ENCODE measurements at places on chromosomes 16 and 17.

GRCh38 chr16:30381291-30382041 lies 895 bp downstream of the SEPTIN1 start:
- peak; percentile 60 for DNase-seq

- DNase-seq = no peak
Measured at GRCh38 chr17:82947051-82947991, 107.5 kb upstream of the ZNF750 start.

GRCh38 chr16:88750854-88751253 lies 34.2 kb downstream of the PIEZO1 start:
- DNase-seq = no peak

DNA sequence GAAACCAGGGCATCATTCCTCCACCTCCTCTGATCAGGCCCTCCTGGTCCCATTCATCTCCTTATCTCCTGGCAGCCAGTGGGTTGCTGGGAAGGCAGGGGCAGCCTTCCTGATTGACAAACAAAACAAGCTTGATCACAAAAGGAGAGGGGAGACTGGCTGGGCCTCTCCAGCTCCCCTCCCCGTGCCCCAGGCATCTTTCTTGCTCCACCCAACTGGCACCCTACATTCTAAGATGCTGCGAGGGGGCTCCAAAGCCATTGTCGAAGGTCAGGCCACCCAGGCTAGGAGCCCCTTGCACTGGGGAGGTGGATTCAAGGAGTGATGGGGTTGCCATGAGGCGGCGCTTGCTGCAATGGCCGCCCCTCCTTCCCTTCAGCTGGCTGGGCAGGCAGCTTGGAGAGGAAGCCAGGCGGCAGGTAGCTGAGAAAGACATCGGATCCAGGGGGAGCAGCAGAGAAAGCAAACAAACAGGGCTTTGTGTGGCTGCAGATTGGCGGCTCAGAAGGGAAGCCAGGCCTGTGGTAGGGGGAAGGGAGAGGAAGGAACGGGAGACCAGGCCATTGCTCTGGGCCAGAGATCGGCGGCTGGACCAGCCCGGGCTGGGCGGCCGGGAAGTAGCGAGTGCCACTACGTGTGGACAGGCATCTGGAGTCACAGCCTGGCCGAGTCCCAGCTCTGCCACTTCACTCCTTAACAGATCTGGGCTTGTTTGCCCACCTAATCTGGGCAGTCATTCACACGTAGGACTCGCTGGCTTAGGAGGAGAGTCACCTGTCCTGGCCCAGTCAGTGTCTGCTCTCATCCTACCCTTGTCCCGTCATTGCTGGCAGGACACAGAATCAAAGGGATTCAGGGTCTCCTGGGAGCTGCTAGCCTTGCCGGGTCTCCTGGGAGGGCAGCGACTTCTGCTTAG lies 12.3 kb downstream of the RAI1 start:
- no peak for DNase-seq

DNA sequence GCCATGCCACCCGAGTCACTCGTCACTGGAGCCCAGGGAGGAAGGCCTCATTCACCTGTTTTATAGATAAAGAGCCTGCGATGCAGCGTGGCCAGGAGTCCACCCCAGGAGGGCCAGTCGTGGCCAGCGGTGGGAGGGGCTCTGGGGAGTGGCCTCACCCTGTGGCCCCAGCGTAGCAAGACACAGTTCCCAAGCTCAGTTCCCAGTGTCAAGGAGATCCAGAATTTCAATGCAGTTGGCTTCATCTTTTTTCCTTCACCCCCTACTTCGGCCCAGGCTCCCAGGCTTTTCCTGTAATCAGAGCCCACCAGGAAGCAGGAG lies 84.0 kb downstream of the ABR start:
- DNase-seq = no peak

DNA sequence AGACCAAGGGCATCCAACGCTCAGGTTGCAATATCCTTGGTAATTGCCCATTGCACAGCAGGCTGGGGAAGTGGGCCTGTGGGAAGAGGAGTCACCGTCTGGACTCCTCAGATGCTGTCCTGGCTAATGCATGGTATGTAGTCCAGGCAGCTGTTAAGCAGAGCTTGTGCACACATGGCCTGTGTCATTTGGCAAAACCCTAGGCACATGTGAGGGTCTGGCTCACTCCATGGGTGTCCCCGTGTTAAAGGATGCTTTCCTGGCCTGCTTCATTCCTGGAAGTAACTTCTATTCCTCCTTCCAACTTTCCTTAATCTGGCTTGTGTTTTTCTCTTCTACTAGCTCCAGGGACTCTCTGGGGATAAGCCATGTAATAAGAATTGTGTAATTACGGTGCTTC lies 378.0 kb upstream of the CA10 start:
- no peak for DNase-seq

- DNase-seq = no peak
Measured at GRCh38 chr17:73430848-73431247, 119.0 kb upstream of the CDC42EP4 start.

DNA sequence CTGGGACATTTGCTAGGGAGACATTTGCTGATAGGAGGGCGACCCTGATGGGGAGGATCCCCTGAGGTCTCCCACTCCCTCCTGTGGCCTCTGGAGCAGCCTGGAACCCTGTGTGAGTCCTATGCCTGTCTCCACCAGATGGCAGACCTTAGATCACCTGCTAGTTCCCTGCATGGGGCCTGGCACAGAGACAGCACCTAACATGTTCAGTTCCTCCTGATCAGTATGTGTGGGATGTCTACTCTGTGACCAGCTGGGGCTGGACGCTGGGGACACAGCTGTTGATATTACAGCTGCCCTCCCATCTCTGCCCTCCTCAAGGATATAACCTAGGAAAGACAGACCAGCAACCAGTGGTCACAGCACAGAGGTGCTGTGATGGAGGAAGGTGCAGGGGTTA lies 1.1 kb upstream of the ADCY7 start:
- DNase-seq = peak; percentile 40

- no peak for DNase-seq
Measured at GRCh38 chr17:35222452-35222851, 20.4 kb upstream of the SLFN5 start.

GRCh38 chr17:16428098-16428882 lies 12.9 kb downstream of the TRPV2 start:
- peak; percentile 69 for DNase-seq

- peak; percentile 37 for DNase-seq
Measured at GRCh38 chr17:410543-411401, 58.2 kb upstream of the RPH3AL start.

DNA sequence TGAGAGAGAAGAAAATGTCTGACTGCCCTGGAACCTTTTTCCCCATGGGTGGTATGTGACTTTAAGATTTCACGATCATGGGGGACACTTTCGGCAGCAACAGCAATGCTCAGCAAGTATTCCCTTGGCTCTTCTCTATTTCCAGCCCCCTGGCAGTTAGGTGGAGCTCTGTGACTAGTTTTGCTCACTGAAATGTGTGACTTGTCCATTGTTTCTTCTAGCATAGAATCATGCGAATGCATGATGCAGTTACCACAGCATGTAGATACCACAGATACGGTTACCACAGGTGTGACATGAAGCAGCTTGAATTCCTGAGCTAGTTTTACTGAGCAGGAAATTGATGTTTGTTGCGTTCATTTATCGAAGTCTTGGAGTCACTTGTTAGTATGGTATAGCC lies 1034.5 kb upstream of the EEF2KMT start:
- DNase-seq = no peak

- DNase-seq = peak; percentile 22
Measured at GRCh38 chr16:85613604-85614337, 649 bp downstream of the GSE1 start.

DNA sequence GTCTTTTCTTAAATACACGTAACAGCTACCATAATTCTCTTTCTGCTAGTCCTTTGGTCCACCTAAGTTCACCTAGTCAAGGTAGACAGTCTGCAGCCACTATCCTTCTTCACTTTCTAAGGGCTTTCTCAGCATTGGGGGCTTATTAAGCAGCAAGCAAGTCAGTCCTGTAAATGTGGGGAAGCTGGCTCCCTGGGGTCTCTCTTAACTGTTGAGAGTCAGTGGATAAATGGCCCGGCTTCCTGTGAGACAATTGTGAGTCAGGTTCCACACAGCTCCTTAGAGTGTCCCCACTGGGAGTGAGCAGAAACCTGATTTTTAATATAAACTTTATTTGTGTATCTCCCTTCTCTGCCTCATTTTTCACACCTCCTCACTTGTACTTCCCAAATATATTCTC lies 132.1 kb downstream of the CDH13 start:
- no peak for DNase-seq

- peak; percentile 84 for DNase-seq
Measured at GRCh38 chr17:48074322-48075081, 26.3 kb downstream of the NFE2L1 start.

DNA sequence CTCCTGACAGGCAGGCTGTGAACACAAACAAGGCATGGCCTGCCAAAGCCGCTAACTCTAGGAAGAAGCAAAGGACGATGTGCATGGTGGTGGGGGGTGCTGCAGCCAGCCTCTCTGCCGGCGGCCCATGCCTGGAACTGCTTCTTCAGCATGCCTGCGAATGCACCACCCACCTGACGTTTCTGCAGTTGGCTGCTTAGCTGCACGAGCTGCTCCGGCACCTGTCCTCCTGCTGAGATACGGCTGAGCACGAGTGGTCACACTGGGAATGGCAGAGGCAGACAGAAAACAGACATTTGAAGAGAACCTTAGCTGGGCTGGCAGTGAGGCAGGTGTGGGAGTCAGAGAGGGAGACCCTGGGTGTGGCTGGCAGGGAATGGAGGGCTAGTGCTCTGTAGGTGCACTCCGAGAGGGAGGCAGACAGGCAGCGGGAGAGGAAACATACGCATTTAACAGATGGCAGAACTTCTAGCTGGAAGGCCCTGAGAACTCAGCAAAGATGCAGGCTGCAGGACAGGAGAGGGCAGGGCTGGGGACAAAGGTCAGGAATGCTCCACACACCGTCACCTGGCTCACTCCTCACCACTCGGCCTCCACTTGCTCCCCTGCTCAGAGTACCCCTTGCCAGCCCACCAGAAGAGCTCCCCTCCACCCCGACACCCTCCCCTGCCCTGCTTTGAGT lies 5.2 kb downstream of the FLCN start:
- no peak for DNase-seq

- DNase-seq = no peak
Measured at GRCh38 chr17:65902831-65903522, 289.0 kb downstream of the CEP112 start.

DNA sequence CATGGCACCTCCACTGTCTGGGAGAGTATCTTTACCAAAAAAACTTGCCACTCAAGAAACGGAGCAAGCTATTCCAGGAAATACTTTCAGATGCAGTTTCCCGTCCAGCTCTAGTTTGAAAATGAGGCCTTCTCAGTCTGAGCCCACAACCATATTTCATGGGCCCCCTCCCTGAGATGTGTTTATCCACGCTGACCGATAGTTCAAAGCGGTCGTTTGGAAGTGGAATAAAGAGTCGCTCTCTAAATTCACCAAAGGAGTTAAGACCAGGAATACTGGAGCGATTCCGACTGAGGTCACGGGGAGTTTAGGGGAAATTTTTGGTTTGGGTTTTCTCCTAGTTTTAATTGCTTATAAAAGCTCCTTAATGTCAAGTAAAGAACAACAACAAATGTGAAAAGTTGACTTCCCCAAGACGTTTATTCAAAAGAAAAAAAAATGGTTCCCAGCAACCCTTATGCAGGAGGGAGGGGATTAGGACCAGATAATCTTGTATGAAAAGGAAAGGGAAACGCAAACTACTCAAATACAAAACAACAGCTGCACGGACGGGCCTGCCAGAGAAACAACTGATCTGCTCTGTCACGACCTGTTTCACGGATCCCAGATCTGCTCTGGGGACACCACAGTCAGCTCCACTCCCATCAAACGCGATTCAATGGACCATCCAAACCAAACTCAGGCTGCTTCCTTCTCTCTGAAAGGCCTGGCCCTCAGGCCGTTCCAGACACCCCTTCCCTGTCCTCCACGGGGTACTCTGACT lies 77.1 kb downstream of the MRM3 start:
- DNase-seq = no peak

GRCh38 chr16:57765160-57765728 lies 29.7 kb downstream of the KATNB1 start:
- DNase-seq = no peak

DNA sequence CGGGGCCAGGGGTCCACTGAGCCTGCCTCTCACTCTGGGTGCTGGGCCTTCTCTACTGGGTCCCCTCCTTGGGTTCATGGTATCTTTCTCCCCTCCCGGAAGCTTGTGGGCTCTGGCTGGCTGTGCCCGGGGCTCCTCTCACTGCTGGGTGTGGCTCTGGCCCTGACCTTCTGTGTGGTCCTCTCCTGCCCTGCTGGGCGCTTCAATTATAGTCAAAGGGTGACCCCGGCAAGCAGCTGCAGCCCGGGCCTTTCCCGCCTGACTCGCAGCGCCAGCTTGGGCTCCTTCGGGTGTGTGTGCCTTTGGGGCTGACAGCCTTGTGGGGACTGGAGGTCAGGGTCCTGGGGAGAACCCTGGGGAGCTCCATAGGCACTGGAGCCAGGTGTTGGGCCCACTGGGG lies 54.2 kb upstream of the PVALEF start:
- no peak for DNase-seq

DNA sequence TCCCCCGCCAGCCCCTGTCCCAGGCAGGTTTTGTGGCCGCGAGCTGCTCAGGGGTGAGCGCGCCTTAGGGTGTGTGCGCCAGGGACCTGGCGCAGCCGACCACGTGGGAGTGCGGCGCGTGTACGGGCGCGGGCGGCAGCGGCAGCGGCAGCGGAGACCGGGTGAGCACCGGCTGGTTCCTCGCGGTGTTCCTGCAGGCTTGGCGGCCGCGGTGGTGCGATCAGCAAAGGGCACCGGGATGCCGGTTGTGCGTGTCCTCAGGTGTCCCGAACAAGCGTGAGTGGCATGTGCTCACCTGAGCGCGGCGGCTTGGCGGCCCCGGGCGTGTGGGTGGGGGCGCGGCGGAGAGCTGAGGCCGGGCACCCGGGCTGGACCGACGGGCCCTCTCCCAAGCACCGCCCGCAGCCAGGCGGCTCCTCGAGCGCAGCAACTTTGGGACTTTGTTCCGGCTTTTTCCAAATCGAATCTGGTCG lies 381 bp upstream of the HSD11B2 start:
- DNase-seq = peak; percentile 36

DNA sequence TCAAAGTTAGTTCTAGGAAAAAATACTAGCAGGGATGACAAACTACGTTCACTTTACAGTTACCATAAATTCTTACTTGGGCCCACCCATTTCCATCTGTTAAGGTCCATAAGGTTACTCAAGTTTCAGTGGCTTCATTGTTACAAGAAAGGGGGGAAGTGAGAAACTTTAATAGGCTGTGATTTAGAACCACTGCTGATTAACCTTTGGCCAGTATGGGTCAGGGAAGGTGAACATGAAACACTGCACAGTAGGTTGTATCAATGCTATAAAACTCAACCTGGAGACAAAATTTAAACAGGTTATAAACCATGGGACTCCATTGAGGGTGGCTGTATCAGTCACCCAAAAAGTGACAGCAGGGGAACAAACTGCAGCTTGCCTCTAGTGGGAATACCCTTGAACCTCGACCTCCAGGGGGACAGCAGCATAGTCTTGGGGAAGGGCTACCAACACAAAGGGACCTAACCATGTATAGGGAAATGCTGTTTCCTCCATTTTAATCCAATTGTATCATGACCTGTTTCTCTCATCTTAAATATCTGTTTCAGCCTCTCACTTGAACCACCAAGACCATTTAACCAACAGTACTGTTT lies 10.4 kb downstream of the PTRH2 start:
- DNase-seq = no peak

Measured in activated CD4-positive, alpha-beta T cell treated with anti-CD3 and anti-CD28 coated beads, Interleukin-2, amount 50 U/mL, for 48 hours (primary cell).